Neural progenitor cell (in vitro differentiated cells): ENCODE measurements at places on chromosomes 1 and 21. TPM values are rescaled to one million over a fixed set of nuclear protein-coding genes. Genes with fewer than 3 reads are reported as not detected.
A peak's percentile ranks its signal among the peaks of the same experiment; 100 is the strongest.

Gene TRIM17
- 2.9 and 5.0 TPM in 2 replicates for total RNA-seq

GRCh38 chr1:237527761-237528160 lies 363.0 kb downstream of the ZP4 start:
- DNase-seq, result no peak
- H3K36me3 ChIP-seq, result no peaks in the 10 kb centered on the region
- H3K27ac ChIP-seq, result no peak overlapping the region
- H3K27me3 ChIP-seq, result no peaks in the 10 kb centered on the region
- no peak overlapping the region for H3K4me3 ChIP-seq

DNA sequence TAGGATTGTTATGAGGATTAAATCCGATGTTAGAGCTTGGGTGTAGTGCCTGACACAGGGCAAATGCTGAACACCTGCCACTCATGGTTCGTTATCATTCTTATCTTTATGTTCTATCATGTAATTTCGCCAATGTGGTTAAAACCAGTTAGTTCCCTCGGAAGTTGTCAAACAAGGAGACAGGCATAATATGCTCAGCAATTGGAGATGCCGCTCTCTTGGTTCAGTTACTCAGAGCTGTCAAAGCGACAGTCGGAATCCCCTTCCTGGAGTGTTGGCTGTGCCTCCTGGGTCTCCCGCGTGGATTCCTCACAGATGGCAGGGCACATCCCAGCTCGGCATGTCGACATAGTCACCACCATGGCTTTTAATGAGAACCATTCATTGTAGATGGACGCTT lies 192.2 kb downstream of the ROR1 start:
- H3K4me1 ChIP-seq, result no peaks in the 10 kb centered on the region
- no peak for DNase-seq
- no peaks in the 10 kb centered on the region for H3K36me3 ChIP-seq
- H3K27me3 ChIP-seq, result no peaks in the 10 kb centered on the region
- no peak overlapping the region for H3K4me3 ChIP-seq

Gene KLF17
- total RNA-seq, result not detected in 2 replicates

DNA sequence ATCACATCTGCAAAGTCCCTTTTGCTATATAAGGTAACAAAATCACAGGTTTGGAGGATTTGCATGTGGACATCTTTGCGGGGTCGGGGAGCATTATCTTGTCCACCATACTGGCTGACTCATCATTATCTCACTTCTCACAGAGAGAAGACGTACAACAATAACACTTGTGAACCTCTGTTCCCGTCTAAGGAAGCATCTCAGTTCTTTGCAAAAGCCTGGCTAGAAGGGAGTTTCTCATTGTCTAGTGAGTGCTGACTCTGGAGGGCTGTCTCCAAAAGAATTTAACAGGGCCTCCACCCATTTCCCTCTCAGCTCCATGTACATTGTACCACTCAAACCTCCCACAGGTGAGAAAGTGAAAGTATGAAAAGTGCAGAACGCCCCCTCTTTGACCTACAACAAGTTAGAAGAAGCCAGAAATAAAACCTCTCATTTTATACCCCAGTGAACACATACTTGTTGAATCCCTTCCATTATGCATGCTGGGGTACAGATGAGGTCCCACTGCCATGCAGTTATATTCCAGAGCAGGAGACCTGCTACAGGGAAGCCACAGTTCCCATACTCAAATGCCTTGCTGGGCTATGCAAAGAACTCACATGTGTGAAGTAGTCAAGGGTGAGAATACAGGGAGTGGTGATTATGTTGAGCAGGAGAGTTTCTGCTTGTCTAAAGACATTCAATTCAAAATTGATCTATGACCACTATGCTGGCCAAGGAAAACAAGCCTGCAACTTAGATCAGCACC lies 121.7 kb upstream of the PRDX6 start:
- H3K4me1 ChIP-seq, result no peaks in the 10 kb centered on the region
- no peaks in the 10 kb centered on the region for H3K36me3 ChIP-seq

Gene CLDN17
- not detected in 2 replicates for total RNA-seq

GRCh38 chr1:54480525-54480848 lies 67.5 kb upstream of the ACOT11 start:
- H3K27ac ChIP-seq, result no peak overlapping the region
- H3K27me3 ChIP-seq, result no peaks in the 10 kb centered on the region
- H3K4me1 ChIP-seq, result peaks cover 38% of the 10 kb centered on the region
- H3K36me3 ChIP-seq, result no peaks in the 10 kb centered on the region
- DNase-seq, result peak; percentile 52
- H3K4me3 ChIP-seq, result no peak overlapping the region

Gene FCGR2B
- total RNA-seq, result 0.15 TPM in 1 of 2 replicates, not detected in the other

Gene ARHGAP29
- 11.4 and 14.8 TPM in 2 replicates for total RNA-seq

Gene CELA2A
- total RNA-seq, result not detected in 2 replicates

Gene CRNN
- total RNA-seq, result not detected in 2 replicates

DNA sequence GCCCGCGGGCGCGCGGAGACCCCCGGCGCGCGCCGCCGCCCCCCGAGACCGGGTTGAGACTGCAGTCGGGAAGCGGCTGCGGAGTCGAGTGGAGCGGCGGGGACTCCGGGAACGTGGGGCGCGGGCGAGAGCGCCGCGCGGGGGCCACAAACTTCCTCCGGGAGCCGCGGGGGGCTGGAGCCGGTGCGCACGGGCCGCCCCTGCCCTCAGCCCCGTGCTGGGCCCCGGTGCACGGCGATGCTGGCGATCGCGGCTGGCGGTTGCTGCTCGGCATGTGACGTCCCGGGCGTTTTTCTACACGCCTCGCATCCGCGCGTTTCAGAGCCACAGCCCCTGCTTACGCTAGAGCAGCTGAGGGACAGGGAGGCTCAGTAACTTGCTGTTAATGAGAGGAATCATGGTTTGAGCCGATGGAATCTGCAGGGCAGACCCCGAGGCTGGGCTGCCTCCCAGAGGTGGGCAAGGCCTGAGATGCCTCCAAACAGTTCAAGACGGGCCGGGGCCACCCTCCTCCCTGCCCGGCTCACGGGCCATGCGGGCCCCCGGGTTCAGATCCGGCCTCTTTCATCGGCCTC lies 520 bp downstream of the TMEM201 start:
- H3K27me3 ChIP-seq, result no peaks in the 10 kb centered on the region
- DNase-seq, result peak; percentile 67
- no peaks in the 10 kb centered on the region for H3K36me3 ChIP-seq
- H3K27ac ChIP-seq, result no peak overlapping the region
- peak overlapping the region; percentile 59 for H3K4me3 ChIP-seq

- peaks cover 19% of the 10 kb centered on the region for H3K4me1 ChIP-seq
- no peak overlapping the region for H3K27ac ChIP-seq
- no peaks in the 10 kb centered on the region for H3K27me3 ChIP-seq
- DNase-seq, result no peak
Measured at GRCh38 chr1:243716906-243717305, 133.1 kb downstream of the AKT3 start.

- no peaks in the 10 kb centered on the region for H3K36me3 ChIP-seq
- no peaks in the 10 kb centered on the region for H3K27me3 ChIP-seq
- H3K4me3 ChIP-seq, result no peak overlapping the region
- H3K27ac ChIP-seq, result no peak overlapping the region
Measured at GRCh38 chr1:5576011-5576672, 416.1 kb downstream of the NPHP4 start.

DNA sequence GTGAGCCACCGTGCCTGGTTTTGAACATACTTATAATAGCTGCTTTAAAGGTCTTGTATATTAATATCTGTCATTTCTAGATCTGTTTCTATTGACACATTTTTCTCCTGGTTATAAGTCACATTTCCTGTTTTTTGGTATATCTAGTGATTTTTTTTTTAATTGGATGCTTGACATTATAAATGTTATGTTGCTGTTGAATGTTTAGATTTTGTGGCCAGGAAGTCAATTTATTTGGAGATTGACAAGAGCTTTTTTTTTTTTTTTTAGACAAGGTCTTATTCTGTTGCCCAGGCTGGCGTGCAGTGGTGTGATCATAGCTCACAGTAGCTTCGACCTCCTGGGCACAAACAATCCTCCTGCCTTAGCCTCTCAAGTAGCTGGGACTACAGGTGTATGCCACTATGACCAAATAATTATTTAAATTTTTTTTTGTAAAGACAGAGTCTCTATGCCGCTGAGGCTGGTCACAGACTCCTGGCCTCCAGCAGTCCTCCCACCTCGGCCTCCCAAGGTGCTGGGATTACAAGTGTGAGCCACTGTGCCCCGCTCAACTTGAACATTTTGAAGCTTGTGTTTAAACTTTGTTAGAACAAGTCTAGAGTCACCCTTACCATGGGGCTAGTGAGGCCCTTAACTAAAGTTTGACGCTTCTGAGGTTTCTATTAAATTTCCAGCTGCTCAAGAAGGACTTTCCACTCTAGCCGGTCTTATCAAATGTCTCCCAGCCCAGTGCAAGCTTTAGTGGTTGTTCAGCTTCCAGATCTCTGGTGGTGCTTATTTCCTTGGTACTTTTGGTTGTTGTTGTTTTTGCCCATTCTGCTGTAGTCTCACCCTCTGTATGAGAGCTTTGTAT lies 8.6 kb upstream of the CHI3L2 start:
- no peak for DNase-seq
- H3K4me3 ChIP-seq, result no peak overlapping the region
- peaks cover 46% of the 10 kb centered on the region for H3K4me1 ChIP-seq
- H3K36me3 ChIP-seq, result no peaks in the 10 kb centered on the region
- H3K27ac ChIP-seq, result peak overlapping the region; percentile 84

DNA sequence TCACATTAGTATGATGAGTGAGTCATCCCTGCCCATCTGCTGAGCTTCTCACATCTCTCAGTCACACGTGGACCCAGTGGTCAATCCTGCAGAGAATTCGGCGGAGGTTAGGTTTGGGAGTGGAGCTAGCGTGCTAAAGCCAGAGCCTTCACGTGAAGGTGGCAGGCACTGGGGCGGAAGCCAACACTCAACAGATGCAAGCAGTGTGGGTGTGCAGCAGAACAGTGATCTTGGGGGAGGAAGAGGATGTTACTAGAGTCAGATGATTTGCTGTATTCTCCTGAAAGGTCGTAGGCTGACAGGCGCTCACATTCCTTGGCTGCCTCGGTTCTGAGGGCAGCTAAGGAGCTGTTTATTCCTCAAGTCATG lies 6.7 kb downstream of the C1orf115 start:
- H3K36me3 ChIP-seq, result no peaks in the 10 kb centered on the region
- DNase-seq, result no peak
- peaks cover 14% of the 10 kb centered on the region for H3K27me3 ChIP-seq

DNA sequence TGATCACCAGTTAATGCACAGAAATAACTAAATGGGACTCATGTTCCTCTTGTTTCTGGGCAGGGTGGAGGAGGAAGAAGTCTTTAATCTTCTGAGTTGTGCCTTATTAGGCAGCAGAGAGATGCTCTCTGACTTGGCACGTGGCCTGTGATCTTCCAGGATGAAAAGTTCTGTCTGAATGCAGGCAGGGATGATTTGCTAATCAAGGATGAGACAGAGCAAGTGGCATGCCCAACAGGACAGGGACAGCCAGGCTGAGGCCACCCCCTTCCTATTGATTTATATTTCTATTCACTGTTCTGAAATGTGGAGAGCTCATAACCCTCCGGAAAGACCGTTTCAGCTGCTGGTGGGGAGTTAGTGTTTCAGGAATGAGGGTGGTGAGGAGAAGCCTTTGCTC lies 477.8 kb upstream of the CAMK1G start:
- no peak overlapping the region for H3K27ac ChIP-seq
- H3K36me3 ChIP-seq, result no peaks in the 10 kb centered on the region
- no peak for DNase-seq
- H3K4me3 ChIP-seq, result no peak overlapping the region

DNA sequence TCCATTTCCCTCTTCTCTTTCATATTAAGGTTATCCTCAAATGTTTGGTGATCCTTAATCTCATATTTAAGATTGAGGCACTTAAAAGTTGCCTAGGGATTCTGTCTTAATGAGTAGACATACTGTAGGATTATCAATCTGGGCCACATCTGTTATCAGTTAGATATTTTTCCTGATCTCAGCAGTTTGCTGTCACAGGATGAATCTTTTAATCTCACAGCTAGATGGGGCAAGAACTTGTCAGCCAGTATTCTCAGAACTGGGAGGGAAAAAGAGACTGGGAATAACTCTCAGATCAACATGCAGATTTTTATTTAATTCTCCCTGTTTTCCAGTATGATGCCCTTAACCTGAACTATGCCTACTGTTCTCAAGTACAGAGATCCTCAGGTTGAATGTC lies 14.0 kb downstream of the ZNF644 start:
- no peak overlapping the region for H3K4me3 ChIP-seq
- DNase-seq, result no peak
- H3K4me1 ChIP-seq, result no peaks in the 10 kb centered on the region
- peaks cover 25% of the 10 kb centered on the region for H3K36me3 ChIP-seq
- no peaks in the 10 kb centered on the region for H3K27me3 ChIP-seq

Gene WDR64
- not detected in 2 replicates for total RNA-seq

Gene BTBD19
- 1.4 and 1.7 TPM in 2 replicates for total RNA-seq

- H3K36me3 ChIP-seq, result no peaks in the 10 kb centered on the region
- H3K4me1 ChIP-seq, result peaks cover 10% of the 10 kb centered on the region
- H3K27ac ChIP-seq, result no peak overlapping the region
- no peak overlapping the region for H3K4me3 ChIP-seq
- DNase-seq, result no peak
Measured at GRCh38 chr1:43043695-43044094, 85.0 kb upstream of the SLC2A1 start.

Gene FCGR1A
- total RNA-seq, result not detected in 2 replicates

DNA sequence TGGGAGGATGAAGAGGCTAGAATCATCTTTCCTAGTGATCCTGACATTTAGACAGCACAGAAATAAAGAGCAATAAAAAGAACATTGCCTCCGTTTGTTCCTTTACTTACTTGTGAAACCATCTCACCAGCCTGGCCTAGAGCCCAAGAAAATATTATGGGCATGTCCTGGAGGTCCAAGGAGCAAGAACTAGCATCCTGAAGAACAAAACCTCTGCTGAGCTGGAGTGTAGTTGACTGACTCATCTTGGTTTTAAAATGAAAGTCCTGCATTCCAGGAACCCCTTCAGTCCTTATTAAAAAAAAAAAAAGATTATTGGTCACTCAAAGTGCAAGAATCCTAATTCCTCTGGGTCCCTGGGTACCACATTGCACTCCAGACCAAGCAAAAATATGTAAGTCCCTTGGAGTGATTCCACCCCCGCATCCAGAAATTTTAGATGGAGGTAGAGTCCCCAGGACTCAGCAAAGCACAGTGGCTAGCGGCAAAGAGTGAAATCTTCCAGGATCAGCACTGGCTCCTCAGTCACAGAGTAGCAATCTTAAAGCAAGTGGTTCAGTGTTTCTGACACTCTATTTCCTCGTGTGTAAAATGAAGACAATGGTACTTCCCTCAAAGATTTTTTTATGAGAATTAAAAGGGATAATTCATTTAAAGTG lies 7.0 kb downstream of the SMCP start:
- DNase-seq, result no peak
- no peaks in the 10 kb centered on the region for H3K36me3 ChIP-seq
- no peak overlapping the region for H3K27ac ChIP-seq
- no peak overlapping the region for H3K4me3 ChIP-seq

GRCh38 chr21:36966821-36967768 lies 626 bp upstream of the HLCS start:
- no peaks in the 10 kb centered on the region for H3K27me3 ChIP-seq
- DNase-seq, result no peak
- peak overlapping the region; percentile 94 for H3K4me3 ChIP-seq
- no peak overlapping the region for H3K27ac ChIP-seq
- H3K4me1 ChIP-seq, result no peaks in the 10 kb centered on the region

GRCh38 chr21:31370893-31371544 lies 27.0 kb upstream of the TIAM1 start:
- H3K4me3 ChIP-seq, result no peak overlapping the region
- no peaks in the 10 kb centered on the region for H3K27me3 ChIP-seq
- no peaks in the 10 kb centered on the region for H3K36me3 ChIP-seq
- no peaks in the 10 kb centered on the region for H3K4me1 ChIP-seq
- no peak overlapping the region for H3K27ac ChIP-seq
